ENCODE measurements at places on chromosomes 3 and 15.

GRCh38 chr3:105704726-105705410, 163.9 kb downstream of the CBLB start:
- DNase-seq = no peak

GRCh38 chr15:32743411-32744140, 25.8 kb downstream of the GREM1 start:
- DNase-seq = no peak

DNA sequence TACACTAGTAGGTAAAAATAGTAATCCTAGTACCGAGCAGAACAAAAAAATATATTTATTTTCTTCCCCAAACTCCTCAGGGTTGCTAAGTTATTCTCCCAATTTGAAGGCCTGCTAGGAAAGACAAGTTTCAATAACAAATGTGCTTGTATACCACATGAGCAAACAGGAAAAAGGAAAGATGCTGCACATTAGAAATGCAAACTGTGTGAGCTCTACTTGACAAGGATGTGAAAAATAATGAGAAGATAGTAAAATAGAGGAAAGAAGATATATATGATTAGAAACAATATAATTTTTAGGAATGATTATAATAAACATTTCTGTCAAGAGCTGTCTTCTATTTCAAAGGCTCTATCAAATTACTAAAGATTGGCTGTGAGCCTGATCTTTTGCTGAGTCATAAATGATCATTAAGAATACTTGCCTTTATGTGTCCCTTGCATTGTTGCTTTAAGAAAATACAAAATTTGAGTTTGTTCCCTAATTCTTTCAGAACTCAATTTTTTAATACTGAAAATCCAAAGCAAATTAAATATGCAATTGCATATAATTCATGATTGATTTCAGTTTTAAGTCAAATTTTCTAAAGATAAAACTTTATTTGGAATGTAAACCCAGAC, 174.2 kb downstream of the NEK10 start:
- DNase-seq = no peak

- DNase-seq = no peak
Observed at GRCh38 chr3:147431751-147432150, 22.6 kb downstream of the ZIC1 start.

GRCh38 chr3:122873741-122874515, 79.1 kb downstream of the SLC49A4 start:
- no peak for DNase-seq

GRCh38 chr15:90165157-90165556, 36.0 kb upstream of the SEMA4B start:
- no peak for DNase-seq

DNA sequence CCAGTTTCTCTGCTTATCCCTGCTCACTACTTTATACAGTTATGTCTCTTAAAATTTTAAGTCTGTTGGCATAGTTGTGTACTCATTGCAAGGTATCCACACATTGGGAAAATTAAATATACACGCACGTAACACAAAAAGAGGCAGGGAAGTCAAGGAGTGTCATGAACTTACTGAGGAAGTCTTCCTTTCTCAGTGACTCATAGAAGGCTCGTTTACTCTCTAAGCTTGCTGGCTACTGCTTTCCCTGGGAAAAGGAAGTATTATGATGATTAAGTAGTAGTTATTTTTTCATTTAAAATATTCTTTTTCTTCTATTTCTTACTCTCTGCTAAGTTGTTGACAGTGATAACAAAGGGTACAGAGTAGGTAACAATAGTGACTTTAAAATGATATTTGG, 287.3 kb downstream of the UBE2E2 start:
- no peak for DNase-seq

DNA sequence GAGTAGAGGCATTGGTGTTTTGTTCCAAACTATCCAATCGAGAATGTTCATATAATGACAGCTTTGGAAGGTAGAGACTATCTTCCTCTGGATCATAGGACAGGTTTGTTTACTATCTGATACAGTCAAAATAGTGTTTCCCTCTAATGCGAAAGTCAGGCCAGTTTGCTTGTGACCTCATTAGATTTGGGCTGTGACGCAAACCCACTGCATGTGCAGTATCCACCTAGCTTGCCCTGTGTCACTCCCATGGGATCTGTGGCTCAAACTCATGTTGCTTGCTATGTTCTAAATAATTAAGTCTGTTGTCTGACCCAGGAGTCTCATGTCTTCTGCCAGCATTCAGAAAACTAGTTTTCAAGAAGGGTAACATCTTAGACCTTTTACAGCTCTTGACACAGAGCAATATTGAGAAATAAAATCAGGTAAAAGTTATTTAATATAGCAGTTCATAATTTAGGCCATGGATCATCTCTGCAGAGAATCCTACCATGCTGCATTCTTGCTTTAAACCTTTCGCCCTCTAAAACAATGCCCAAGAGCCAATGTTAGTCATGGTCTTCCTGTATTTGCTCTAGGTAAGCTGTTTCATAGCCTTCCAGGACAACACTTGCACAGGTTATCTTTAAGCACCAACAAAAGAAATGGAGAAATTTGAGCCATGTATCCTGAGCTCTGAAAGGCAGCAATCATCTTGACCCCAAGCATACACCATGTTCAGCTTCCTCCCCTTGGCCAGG, 26.4 kb downstream of the NIT2 start:
- no peak for DNase-seq

DNA sequence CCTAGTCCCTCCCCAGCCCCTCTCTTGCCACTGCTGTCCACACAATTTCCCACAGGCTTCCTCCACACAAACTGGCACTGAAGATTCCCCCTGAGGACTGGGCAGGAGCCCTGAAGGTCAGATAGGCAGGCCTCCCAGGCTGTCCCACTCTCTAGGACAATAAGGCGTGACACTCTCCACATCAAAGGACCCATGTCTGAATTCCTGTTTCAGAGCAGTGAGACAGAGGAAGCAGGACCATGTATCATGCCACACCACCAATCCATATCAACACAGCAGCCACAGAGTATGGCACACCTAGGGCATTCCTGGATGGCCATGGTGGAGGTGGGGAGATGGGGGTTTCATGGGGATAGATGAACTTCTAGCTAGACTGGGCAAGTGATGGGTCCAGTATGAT, 13.8 kb upstream of the CCR1 start:
- no peak for DNase-seq

DNA sequence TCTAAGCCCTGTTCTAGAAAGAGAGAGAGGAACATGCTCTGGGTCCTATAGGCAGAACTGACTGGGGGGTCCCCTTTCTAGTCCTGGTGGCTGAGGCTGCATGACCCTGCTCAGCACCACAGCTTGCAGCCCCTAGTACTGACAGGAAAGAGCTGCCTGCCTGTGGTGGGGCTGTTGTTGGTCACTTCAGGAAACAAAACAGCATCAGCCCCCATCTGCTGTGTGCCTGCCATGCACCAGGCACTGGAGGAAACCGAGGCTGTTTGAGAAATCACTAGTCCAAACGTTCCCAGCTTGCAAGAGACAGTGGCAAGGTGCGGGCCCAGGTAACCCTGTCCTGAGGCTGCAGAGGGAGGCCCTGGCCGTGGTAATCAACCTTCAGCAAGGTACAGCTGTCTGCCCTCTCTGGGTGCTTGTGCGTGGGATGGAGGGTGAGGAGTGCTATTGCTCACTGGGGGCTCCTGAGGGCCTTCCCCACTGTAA, 90.6 kb downstream of the IQSEC1 start:
- DNase-seq = no peak

GRCh38 chr3:87120881-87121280, 106.2 kb upstream of the CHMP2B start:
- DNase-seq = no peak

- DNase-seq = no peak
Observed at GRCh38 chr15:69725957-69726356, 273.3 kb downstream of the RPLP1 start.

GRCh38 chr3:15309662-15310335, 22.6 kb downstream of the SH3BP5 start:
- peak; percentile 46 for DNase-seq

DNA sequence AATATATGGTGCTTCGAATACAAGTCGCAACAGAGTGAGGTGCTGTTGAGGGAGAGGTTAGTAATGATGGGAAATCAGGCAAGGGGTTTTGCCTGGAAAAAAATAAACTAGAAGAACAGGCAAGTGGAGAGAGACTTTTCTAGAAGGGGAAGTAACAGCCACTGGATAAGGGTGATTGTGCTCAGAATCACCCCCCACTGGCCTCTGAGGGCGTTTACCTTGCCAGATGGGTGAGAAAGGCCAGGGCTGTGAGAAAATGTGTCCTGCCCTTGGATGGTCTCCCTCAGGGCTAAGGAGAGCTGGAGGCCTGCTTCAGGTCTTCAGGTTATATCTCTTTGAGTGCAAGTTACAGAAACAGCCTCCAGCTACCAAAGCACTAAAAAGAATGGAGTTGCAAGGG, 151.8 kb downstream of the MEX3B start:
- DNase-seq = no peak

DNA sequence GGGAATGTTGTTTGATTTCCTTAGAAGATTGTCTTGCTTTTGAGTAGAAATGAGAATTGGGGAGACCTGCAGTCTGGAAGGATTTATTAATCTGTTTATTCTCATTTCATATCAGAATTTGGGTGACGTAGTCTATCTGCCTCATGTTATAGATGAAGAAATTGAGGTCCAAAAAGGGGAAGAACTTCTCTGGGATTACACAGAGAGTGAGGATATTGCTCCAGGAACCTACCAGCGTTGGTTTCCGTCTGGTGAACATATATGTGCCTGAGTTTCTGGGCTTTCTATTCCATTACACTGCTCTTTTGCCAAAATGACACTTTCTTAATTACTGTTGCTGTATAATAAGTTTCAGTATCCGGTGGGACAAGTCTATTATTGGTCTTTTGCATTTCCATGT, 51.8 kb downstream of the CTDSPL start:
- DNase-seq = no peak

- peak; percentile 56 for DNase-seq
Observed at GRCh38 chr3:15557511-15557946, 36.0 kb upstream of the COLQ start.

DNA sequence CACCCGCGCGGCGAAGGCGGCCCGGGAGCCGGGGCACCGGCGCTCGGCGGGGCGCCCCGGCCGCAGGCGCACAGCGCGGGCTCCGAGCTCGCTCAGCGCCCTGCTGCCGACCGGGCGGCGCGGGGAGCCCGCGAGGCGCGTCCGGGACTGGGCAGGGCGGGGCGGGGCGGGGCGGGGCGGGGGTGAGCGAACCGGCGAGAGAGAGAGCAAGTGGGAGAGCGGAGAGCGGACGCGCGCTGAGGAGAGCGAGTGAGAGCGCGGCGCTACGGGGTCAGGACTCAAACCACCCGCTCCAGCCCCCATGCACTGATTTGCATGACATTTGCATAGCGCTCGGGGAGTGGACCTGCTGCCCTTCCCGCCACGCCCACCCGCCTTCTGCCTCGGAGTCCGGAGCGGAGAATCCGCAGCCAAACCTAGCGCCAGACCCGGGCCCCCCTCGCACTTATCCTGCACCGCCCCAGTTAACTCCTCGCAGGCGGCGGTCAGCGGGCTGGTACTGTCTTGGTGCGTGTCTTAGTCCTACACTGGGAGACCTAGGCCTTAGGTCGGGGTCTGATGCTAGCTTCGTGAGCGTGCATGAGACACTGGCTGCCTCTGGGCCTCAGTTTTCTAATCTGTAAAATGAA, at the start of gene MYLK:
MYLK (minus strand) TSS at position 130 of the 629 bp plus-strand sequence. CDS start 90,491 bp downstream, outside the sequence.
- DNase-seq = peak; percentile 63

DNA sequence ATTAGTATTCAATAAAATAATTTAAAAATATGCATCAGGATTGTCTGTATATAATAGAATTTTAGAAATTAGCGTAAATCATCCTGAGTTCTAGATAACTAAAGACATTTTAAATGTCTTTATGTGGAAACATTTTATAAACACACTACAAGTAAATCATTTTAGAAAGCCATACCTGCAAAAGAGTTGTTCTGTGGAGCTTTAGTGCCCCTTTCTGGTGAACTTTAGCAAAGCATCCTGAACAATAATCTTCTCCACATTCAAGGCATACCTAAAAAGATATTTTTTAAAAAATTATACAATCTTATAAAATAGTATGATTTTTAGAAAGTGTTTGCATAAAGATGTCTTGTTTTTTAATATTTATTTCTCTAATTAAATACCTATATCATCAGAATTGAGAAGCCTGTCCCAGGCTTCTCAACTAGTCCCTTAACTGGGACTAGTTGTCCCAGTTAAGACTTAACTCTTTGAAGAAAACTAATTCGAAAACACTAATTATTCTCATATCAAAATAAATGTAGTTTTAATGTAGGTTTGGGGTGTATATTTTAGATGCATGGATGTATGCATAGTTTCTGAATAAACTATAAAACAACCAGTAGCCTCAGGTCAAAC, 29.7 kb downstream of the ZBBX start:
- DNase-seq = no peak

DNA sequence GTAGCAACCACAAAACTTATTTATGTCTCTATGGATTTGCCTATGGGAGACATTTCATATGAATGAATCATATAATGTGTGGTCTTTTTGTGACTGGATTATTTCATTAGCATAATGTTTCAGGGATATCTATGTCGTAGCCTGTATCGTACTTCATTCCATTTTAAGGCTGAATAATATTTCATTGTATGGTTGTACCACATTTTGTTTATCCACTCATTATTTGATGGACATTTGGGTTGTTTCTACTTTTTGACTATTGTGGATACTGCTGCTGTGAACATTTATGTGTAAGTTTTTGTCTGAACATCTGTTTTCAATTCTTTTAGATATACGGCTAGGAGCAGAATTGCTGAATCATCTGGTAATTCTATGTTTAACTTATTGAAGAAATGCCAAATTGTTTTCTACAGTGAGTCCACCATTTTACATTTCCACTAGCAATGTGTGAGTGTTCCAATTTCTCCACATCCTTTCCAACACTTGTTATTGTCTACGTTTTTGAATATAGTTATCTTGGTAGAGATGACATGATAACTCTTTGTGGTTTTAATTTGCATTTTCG, 134.4 kb upstream of the DAZL start:
- no peak for DNase-seq

- DNase-seq = peak; percentile 52
Observed at GRCh38 chr15:50182219-50183013, 420 bp downstream of the SLC27A2 start.

DNA sequence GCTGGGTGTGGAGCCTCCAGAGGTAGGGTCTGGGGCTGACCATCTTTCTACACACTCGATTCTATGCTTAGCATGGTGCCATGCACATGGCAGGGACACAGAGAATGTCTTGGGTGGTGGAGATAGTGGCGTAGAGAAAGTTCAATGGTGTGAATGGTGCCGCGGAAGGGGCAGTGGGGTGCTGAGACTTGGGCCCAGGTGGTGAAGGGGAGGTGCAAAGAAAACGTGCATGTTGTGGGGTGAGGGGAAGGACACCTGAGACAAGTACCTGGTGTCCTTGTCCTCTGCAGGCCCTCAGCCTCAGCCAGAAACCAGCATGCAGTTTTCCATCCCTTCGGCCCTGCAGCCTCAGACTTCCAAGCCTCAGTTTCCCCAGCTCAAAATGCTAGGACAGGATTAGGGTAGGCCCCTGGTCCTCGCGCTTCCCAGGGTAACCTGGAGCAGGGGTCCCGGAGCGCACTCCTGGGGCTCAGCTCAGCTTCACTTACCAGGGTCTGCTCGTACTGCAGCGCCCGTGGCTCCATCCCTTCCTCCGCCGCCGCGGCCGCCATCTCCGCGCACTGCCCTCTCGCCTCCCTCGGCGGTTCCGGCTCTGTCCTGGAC, 375 bp downstream of the CLCN2 start:
- no peak for DNase-seq

- DNase-seq = no peak
Observed at GRCh38 chr3:119794971-119795612, 13.2 kb downstream of the NR1I2 start.

- no peak for DNase-seq
Observed at GRCh38 chr3:20648294-20648693, 462.3 kb upstream of the SGO1 start.

- DNase-seq = no peak
Observed at GRCh38 chr3:192901435-192901834, 16.2 kb downstream of the MB21D2 start.

All from T-helper 2 cell treated with Interferon-gamma antibody and Interleukin-4, amounts not matched to agents 5 μg/mL and 100 μg/mL, for 36 hours (primary cell).